HuH-7 (cell line): ENCODE measurements at places on chromosomes 3 and 15.

GRCh38 chr3:177286034-177286433, 88.8 kb upstream of the TBL1XR1 start:
- DNase-seq = no peak

DNA sequence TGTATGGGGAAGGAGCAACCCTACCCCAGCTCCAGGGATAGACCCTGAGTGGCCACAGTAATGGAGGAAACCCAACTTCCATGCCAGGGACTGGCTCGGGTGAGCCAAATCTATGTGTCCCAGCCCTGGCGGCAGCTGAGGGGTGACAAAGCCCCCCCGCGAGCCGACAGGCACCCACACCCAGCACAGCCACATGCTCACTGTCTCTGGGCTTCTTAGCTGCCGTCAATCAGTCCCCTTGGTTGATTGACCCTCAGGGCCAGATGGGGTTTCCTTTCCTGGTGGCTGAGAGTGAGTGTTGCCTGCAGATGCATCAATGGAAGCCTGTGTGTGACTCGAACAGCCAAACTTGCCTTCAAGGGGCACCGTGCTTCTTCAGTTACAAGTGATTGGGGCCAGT, 2.1 kb upstream of the OCA2 start:
- no peak for DNase-seq

- DNase-seq = no peak
These were observed 37.7 kb downstream of the PFN2 start for GRCh38 chr3:149933008-149933407.

DNA sequence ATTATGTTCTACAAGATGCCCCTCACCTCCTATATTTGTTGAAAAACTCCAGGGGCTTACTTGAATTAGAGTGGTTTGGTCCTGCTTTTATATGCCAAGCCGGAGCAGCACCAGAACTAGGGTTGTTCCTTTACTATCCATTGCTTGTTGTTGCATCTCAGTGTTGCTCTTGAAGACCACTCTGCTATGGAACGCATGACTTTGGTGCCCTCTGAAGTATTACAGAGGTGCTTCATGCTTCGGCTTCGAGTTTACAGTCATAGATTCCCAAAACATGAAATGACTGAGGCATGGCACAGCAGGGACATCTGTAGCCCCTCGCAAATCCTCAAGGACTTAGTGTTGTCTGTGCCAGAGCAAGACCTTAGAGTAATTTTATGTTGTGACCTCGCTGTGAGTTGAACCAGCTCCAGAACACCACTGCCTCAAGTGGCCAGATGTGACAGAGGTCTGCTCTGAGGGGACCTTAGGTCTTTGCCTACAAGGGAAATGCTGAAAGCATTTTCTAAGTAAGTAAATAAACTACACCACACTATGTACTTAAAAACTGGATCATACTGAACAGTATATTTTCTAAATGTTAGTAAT, 67.2 kb upstream of the SIAH2 start:
- peak; percentile 42 for DNase-seq

DNA sequence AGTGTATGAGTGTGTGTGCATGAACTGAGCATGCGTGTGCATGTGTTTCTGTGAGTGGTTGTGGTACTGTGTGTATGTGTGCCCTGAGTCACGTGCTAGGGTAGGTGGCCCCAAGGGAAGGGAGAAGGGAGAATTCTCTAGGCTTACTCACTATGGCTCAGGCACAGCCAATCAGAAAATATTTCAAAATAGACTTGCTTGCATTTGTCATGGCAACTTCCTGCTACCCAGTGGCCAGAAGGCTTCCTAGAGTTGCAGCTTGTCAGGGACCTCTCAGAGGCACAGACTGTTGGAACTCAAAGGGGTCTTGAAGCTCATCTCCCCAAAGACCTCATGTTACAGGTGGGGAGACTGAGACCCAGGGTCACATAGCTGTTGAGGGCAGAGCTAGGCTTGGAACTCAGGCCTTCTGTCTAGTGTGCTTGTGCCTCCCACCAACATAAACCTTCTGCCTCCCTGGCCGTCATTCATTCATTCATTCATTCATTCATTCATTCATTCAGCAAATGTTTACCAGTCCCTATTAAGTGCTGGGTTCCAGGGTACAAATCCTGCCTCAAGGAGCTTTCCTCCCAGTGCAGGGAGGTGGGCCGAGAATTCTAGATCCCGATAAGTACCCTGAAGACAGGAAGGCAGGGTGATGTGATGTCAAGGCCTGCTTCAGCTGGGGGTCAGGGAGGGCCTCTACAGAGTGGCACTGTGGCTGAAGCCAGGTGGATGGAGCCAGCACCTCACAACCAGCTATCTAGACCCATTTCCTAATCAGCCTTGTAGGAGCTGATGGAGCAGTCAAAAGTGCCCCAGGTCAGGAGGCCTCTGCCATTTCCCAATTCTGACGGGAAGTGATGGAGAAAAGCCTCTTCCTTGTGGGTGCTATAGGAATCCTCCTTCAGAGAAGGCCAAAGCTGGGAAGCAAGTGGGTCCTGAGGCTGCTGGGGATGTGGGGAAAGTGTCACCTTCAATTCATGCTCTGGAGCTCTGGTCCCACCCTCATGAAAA, 10.9 kb upstream of the RFT1 start:
- no peak for DNase-seq

DNA sequence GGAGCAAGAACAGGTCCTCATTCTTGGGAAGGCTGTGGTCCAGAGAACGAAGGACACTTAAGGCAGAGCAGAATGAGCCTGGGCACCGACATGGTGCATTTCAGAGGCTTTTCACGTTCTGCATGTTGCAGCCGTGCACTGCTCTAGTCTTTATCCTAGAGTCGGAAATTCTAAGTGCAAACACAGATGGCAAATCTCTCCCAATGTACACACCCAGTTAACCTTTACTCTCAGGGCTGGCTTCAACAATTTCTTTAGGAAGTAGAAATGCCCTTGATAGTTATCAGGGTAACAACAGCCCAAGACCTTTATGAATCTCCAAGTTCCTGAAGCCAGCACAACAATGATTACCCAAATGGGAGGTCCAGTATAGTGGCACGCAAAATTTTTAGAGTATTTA, 39.1 kb upstream of the LRTM1 start:
- no peak for DNase-seq

DNA sequence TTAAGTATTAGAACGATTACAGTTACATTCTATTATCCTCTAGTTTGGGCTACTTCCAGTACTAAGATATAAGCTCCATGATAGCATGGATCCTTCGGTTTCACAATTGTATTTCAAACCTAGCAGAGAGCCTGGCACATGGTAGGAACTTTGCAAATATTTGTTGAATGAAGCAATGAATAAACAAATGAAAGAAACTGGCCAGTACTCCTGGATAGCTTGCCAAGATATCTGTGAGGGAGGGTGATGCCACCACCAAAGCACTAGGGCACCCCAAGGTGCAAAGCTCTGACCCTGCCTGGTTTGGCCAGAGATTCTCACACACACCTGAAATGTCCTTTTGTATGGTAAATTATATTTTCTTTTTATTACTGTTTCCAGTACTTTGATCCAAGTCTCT, 44.3 kb upstream of the PLAAT1 start:
- DNase-seq = no peak

DNA sequence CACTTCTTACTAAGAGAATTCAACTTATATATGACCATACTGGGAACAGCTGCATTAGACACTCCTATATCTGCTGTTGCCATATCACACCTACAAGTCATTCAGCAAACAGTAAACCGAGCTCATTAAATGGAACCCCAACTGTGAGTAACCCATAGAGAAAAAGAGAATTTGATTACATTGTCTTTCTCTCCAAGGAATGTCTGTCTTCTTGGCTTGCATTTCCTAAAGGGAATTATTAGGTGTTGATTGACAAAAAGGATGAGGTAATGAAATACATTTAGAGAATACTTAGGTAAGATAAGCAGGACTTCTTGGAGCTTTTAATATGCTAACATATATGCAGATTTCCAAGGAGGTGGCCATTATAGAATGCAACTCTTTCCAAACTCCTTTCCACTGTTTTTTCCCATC, 76.8 kb downstream of the SLMAP start:
- DNase-seq = no peak
